ENCODE measurements at places on chromosomes 7 and 10.

DNA sequence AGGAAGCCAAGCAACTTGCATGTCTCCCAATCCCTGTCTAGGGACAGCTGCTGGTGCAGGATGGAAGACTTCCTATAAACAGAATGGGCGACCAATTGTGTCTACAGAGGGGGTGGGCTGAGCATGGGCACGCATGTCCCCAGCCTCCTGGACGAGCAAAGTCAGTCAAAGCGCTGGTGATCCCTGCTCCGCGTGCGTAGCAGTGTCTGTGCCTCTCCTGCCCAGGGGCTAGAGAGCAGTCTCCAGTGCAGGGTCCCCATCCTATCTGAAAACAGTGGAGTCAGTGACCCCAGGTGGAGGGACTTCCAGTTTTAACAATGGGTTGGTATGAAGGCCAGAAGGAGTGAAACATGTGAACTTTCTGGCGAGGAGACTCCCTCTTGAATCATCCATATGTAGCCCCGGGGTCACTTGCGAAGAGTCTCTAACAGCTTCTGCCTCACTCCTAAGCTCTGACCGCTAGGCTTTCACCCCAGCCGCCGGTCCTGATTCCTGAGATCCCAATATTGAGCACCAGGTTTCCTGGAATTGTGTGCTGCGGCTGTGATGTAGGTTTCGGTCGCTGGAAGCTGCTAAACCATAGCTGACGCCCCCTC is 714 bp upstream of the CASP2 start:
- no peak for DNase-seq

GRCh38 chr7:25454562-25455041 is 226.3 kb upstream of the NPVF start:
- DNase-seq: no peak

DNA sequence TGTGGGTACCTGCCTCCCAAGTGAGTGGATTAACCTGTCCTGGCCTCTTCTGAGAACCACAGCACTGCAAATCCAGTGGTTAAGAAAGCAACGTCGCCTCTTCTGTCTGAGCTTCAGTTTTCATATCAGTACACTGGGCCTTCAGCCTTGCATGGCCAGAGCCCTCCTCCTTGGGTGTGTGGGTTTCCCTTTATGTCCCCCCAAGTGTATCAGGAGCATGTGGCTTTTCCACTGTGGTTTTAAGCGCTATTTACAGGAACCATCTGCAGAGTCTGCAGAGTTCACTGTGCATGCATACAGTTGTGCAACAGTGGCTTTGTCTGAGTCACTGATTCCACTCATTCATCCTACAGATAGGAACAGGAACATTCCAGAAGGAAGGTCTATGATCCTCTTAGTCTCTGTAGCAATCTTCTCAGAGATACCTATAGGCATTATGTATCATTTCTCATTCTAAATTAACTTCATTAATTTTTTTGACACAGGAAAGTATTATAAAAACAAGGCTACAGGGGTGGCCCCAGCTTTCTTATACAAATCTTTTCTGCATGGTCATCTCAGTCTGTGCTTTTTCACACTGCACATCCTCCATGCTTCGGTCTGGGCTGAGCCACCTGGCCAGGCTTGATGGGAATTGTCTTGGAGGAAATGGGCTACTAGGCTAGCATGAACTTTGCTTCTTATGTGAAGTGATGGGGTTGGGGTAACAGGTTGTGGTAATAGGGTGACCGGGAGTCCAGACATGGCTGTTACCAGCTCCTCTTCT is 17.1 kb downstream of the MBL2 start:
- no peak for DNase-seq

GRCh38 chr7:99737726-99738125 is 2.7 kb upstream of the CYP3A7 start:
- no peak for DNase-seq

DNA sequence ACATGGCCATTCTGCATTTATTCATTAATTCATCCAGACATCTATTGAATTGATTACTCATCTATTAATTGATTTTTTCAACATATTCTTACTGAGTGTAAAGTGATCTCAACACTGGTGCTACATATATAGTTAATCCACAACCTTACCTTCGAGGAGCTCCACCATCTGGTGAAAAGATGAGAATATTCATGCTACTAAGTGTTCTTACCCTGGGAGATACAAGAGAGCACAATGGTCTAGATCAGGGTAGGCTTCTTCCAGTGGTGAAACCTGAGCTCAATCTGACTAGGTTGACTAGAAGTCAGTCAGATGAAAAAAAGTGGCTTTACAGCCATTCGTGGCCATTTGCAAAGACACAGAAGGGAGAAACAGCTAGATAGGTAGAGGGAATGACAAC is 507.4 kb downstream of the ANKRD7 start:
- no peak for DNase-seq

All from HEK293T (cell line).